ENCODE measurements at places on chromosomes 13 and 19.

GRCh38 chr19:4291184-4291732 lies 10.9 kb downstream of the TMIGD2 start:
- DNase-seq = no peak

- DNase-seq = no peak
These were observed 10.4 kb upstream of the GIPR start for GRCh38 chr19:45657520-45658167.

- DNase-seq = no peak
These were observed 46.3 kb downstream of the BRD4 start for GRCh38 chr19:15285896-15286591.

DNA sequence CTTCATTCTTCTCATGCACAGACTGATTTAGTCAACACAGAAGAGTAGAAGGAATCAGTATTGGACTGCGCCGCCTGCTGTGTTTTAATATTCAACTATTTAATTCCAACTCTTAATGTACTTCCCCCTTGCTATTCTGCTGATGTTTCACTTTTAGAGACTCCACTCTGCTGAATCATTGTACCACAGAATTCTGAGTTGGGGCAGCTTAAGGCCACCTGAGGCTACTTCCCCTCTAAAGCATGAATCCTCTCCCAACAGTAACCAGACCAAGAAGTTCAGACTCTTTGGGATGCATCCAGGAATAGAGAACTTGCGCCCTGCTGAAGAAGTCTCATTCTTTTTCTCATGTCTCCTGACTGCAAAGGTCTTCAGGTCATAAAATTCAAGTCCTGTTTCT lies 708.8 kb downstream of the UQCRFS1 start:
- no peak for DNase-seq

GRCh38 chr13:23050126-23050525 lies 130.7 kb upstream of the SGCG start:
- no peak for DNase-seq

DNA sequence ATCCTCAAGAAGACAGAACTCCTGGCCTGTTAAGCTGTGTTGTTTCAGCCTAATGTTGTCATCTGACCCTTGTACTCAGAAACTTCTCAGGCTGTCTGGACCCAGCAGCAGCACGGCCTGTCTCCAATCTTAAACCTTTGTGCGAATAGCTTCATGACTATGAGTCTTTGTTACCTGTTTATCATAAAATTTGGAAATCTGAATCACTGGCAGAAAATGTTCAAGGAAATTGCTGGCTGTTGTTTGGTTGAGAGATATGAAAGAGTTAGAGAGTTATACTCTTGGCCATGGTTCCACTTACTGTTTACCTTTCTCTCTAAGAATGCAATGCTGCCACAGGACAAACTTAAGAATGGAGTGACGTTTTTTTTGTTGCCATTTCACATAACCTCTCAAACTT lies 59.6 kb downstream of the EFNB2 start:
- peak; percentile 84 for DNase-seq

DNA sequence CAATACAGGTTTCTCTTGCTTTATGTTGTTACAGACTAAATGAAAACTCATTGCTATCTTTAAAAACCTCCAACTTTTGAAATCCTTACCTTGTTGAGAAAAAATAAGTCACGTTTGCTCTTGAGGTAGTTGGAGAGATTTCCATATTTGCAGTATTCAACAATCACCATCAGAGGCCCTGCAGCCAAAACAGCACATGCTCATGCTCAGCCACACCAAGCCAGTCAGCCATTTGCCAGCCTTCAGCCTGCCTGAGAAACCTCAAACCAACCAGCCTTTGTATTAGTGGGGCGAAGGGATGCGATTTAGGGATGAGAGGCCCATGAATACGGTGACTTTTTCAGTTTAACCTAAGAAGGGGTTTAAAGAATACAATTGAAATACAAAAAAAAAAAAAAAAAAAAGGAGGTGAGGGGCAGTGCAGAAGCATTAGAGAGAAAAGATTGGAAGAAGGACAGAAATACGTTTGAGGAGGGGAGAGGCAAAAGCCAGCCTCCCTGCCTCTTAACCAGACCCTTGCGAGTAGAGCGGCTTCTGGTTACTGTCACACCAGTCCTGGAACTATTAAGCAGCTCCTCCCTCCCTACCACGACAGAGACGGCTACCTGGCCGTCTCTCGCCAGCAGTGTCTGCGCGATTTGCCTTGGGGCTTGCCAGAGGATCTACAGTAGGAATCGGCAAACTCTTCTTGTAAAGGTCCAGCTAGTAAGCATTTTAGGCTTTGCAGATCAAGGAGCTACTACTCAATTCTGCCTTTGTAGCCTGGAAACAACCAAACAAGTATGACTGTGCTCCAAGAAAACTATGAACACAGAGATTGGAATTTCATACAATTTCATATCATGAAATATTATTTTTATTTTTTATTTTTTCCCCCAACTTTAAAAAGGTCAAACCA lies 167.3 kb downstream of the FLT1 start:
- DNase-seq = no peak

DNA sequence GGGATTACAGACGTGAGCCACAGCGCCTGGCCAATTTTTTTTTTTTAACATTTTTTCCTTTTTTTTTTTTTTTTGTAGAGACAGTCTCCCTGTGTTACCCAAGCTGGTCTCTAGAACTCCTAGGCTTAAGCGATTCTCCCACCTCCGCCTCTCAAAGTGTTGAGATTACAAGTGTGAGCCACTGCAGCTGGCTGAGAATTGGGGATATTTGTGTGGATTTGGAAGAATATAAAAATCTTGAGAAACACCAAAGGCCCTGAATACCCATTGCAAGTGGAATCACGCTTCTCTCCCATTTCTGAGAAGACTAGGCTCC lies 79.9 kb upstream of the ABCC4 start:
- DNase-seq = no peak

- peak; percentile 55 for DNase-seq
These were observed 18.7 kb downstream of the PAF1 start for GRCh38 chr19:39372047-39372802.

- DNase-seq = no peak
These were observed at the start of gene TMEM145 for GRCh38 chr19:42313096-42313839. Gene TMEM145 (plus strand): TSS chr19:42313309. CDS start chr19:42313377, 68 bp downstream.
